ENCODE measurements at places on chromosomes 4 and X.

DNA sequence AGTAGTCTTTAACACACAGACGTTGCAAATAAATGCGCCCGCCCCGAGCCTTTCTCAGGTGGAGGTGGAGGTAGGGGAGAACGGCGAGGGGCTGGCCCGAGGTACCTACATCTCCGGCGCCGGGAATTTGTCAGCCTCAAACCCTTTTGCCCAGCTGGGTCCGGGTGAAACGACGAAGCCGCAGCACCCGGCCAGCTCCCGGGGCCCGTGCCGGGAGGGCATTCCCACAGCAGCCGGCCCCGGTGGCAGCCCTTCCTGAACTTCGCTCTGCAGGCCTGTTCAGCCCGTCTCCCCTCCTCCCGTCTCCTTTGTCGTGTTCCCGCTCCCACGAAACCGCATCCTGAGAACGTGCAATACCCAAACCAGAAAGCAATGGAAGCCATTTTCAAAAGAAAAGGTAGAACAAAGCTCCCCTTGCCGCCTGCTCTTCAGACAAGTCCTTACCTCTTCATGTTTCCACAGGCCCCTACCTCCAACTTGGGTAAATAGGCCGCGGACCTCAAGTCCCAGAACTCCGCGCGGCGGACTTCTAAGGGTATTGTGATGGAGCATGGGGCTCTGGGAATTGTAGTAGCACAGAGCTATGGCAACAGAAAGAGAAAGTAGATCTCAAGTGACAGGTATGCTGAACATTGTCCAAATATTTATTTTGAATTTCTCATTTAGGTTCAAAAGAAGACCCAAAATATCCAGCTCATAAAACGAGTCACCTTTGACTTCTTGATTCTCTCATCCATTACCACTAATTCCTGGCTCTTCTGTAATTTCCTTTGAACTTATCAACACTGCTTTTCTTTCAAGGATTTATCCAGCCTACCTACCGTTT is at the start of gene RBM41:
RBM41 (minus strand) TSS at position 501 of the 826 bp plus-strand sequence; CDS start at position 452, 49 bp downstream.
- peak; percentile 58 for DNase-seq

DNA sequence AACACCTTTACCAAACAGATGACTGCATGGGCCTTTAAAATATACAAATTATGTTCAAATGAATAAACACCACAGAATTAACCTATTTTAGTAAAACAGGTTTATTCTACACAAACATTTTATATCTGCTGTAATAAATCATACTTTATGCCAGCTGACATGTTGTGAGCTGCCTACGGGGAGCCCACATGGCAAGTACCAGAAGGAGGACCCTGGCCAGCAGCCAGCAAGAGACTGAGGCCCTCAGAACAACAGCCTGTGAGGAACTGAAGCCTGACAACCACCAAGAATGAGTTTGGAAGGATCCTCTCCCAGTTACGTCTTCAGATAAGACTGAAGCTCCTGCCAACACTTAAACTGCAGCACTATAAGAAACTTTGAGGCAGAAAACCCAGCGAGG is 377.0 kb downstream of the PDGFC start:
- DNase-seq, result no peak

DNA sequence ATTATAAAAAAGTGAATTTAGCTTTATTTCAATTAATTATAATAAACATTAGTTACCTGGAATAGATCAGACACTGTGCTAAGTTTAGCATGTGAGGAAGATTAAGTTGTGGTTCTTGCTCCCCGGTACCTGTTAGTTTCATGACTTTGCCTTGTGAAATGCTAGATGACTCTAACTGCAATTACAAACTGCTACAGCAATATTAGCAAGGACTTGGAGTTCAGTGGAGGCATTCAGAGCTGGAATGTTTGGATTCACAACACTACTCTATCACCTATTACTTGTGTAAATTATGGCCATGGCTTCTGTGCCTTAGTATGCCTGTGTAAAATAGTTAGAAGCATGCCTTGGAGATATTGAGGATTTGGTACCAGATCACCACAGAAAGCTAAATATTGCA is 21.4 kb upstream of the ANXA10 start:
- DNase-seq, result no peak

GRCh38 chrX:52923781-52924241 is 26.7 kb downstream of the FAM156B start:
- DNase-seq, result no peak

DNA sequence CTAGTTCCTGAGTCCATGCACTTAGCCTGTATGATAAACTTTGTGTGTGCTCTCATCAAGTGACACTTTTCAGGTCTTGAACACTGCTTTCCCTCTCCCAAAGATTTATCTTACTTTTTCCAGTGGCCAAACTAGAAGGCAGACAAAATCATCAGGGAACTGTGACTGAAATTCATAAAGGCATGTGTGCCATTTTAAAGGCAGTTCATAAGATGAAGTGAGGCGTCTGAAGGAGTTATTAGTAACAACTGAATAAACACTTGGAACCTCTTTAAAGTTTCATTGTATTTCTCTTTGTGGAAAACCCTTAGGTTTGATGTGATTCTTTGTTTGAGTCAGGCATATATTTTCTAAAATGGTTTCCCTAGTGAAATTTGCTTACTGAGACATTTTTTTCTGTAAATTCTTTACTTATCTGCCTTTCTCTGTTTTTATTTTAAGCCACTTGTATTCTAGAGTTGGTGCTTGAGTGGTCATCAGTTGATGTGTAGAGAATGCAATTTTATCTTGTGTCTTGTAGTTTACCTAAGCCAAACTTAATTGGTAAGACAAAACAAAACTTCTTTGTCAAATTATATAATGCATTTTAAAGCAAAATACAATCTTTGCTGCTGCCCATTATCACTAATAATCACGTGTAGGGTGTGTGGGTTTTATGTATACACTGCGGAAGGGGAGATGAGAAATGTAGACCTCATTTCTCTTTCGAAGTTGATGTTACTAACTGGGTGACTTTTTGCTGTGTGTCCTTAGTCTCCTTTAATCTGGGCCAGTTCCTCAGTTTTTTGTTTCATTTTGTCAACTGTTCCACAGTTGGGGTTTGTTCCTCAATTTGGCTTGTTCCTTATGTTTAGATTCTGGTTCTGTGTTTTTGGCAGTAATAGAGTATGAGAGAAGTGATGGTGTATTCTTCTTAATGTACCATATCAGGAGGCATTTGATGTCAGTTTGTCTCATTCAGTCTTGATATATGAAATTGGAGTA is 56.8 kb downstream of the RBPJ start:
- DNase-seq, result no peak

DNA sequence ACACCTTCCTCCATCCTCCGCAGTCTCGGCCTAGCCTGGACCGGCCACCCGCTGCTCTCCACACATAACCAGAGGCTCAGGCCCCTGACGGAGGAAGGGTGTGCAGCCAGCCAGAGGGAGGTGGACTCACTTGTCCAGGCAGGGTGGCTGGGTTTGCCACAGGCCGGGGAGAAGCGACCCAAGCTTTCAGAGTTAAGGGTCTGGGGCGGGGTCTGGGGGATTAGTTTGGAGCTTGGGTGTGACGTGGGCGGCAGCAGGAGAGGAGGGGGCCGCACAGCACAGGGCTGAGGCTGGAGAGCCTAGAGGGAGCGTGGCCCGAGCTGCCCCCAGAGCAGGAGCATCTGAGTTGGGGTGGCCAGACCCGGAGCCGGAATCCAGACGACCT is 22.4 kb upstream of the CPLX1 start:
- no peak for DNase-seq

GRCh38 chr4:36312511-36312910 is 31.1 kb downstream of the DTHD1 start:
- DNase-seq, result no peak

GRCh38 chr4:187258651-187259401 is 535.2 kb upstream of the FAT1 start:
- DNase-seq, result no peak

- DNase-seq, result no peak
Measured at GRCh38 chr4:143207555-143207954, 22.8 kb downstream of the USP38 start.

DNA sequence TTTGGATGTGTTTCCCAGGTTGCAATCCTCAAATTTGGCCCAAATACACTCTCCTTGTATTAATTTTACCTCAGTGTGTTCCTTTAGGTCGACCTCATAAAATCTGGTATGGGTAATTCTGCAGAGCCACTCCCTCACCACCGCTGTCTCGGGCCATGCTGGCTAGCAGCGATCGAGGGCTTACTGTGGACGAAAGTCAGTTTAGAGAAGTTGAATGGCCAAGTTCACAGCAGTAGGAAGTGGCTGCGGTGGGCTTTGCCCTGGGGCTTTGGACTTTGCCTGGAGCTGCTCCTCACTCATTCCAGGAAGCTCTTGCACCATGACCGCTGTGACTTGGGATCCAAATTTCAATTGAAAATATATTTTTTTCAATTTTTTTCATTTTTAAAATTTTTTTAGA is 19.6 kb downstream of the TMEM187 start:
- no peak for DNase-seq

DNA sequence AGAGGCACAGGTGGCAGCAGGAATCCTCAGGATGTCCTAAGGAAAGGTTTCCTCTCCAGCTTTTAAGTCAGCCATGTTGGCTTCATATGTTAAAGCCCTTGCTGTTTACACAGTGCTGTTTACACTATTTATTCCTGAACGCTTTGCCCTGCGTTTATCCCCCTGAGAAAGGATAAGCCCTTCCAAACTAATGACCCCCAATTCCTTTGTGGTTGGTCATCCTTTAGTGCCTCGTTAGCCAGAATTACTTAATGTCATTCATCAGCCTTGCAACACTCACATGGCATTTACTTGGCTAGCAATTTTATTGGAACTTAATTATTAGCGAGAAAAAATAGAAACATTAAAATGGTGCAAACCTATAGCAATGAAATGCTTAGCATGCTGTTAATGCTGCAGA is 23.8 kb downstream of the VCX2 start:
- no peak for DNase-seq

GRCh38 chrX:20414762-20415445 is 148.2 kb upstream of the RPS6KA3 start:
- DNase-seq, result no peak

DNA sequence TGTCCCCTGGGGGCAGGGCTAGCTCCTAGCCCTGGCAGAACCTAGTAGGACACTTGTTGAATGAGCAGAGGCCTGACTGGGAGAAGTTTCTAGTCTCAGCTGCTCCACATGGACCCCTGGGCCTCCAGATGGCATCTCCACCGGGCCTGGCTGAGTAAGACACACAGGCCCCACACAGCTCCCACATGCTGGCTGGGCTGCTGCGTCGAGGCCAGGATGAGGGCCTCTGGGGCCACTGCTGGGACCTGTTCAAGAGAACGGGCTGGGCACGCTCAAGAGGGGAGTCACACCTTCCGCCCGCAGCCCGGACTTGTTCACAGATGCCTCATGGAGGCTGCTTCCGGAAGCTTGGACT is 4.2 kb upstream of the HGFAC start:
- no peak for DNase-seq

DNA sequence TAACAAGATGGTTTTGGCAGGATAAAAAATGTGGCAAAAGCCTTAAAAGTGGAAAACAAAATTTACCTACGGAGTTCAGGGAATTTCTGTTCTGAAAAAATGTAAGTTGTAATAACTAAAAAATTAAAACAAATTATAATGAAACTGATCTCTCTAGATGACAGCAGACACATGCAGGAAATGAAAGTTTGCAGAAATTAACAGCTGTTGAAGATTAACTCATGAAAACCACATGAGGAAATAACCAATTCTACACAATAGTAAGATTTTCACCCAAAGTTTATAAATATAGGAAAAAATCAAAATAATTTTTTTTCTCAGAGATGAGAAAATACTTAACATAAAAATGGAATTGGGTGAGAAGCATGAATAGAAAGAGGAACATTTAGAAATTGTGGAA is 47.5 kb upstream of the UGT2B15 start:
- DNase-seq, result no peak

- DNase-seq, result peak; percentile 95
Measured at GRCh38 chrX:153972368-153973126, at the start of gene TMEM187. Gene TMEM187, plus strand, starts transcription at chrX:153972754. Its CDS starts 9,309 bp downstream, at chrX:153982063.

DNA sequence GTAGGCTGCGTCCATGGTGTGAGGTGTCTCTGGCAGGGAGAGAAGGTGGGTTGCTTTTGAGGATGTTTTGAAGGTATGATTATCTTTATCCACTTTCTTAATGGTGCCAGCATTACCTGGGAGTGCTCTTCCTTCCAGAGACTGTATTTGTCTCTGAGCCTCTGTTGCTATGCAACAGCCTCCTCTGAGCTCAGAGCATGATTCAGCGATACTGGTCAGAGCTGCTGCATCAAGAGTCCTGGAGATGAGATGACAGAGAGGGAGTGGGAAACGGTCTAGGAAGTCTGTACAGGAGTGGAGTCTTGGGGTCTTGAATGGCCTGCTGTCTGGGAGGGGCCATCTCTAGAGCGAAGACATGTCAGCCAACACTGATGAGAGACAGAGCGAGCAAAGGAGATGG is 104.4 kb upstream of the RAB40AL start:
- no peak for DNase-seq

DNA sequence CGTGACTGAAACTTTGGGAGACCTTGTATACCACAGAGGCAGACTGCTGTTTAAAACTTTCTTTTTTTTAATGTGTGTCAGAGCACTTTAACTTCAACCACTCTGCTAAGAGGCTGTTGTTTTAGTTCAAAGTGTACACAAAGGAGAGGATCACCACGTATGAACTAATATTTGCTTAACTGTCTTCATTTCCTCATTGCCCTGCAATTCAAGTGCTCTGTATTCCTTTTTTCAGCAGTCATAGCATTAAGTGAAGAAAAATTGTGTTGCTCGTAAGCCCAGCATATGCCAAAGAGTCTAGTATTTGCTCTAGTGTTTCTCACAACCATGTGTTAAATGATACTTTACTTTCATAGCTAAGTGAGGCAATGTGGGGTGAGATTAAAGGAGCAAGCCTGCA is 63.0 kb upstream of the HHIP start:
- no peak for DNase-seq

GRCh38 chrX:107734646-107735045 is 40.9 kb downstream of the TSC22D3 start:
- no peak for DNase-seq

Measured in NCI-H774 (cell line).